Lower leg skin (tissue), 4 donors: ENCODE measurements at places on chromosomes 3 and 15.
A peak's percentile ranks its signal among the peaks of the same experiment; 100 is the strongest.

DNA sequence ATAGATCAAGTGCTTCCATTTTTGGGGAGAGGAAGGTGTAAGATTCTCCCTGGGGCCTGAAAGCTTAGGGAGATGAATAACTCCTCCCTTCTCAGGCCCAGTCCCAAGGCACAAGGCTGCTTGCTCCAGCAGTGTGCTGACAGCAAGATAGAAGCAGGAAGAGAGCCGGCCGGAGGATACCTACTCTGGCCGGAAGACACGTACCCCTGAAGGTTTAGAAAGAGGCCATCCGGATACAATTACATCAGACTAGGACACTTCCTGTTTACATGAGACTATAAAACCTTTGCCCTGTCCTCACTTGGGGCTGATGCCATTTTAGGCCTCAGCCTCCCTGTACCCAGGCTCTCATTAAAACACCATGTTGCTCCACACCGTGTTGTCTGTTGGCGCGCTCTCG is 329.9 kb downstream of the SV2B start:
- no peak for DNase-seq

DNA sequence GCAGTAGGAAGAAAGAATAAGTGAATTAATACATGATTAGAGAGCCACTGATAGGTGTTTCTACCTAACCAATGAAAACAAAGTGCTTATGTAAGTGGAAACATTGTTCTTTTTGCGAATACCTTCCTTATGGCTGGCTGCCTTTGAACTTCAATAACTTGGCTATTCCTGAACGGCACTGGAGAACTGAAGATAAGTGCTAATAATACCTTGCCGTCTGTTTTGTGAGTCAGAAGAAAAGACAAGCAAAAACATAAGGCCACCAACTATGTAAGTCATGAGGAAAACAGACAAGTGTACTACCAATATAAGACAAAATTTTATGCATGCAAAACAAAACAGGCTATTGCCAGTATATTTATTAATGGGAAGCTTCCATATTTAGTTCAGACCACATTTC is 160.6 kb downstream of the SUCLG2 start:
- no peak for DNase-seq

- DNase-seq = no peak
These were observed 7.4 kb downstream of the CISH start for GRCh38 chr3:50604110-50604621.

- DNase-seq = no peak
These were observed at the start of gene RHOV for GRCh38 chr15:40873694-40874561. RHOV (minus strand) TSS chr15:40874234; CDS start chr15:40874139, 95 bp downstream.

GRCh38 chr15:92184679-92185230 is 208.9 kb upstream of the ST8SIA2 start:
- peak; percentile 60 for DNase-seq

GRCh38 chr3:185687271-185687878 is 101.3 kb downstream of the SENP2 start:
- DNase-seq = no peak

GRCh38 chr15:68610825-68611224 is 32.0 kb downstream of the CORO2B start:
- no peak for DNase-seq

DNA sequence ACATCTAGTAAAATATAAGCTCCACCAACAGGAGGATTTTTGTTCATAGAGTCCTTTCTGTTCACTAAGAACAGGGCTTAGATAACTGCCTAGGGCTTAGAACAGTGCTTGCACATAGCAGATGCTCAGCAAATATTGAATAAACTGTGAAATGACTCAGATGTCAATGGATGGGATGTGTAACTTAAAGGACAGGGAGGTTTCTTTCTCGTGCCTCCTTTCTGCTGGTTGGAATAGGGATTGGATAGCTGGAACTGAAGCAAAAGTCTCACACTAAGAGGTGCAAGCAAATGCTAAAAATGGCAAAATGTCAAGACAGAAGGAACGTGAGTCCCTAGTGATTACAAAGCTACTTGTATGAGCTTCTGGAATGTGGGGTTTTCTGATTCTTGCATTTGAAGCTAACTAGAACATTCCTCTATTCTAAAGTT is 392.8 kb upstream of the WNT5A start:
- no peak for DNase-seq

GRCh38 chr3:50644561-50644960 is 27.6 kb downstream of the MAPKAPK3 start:
- no peak for DNase-seq

DNA sequence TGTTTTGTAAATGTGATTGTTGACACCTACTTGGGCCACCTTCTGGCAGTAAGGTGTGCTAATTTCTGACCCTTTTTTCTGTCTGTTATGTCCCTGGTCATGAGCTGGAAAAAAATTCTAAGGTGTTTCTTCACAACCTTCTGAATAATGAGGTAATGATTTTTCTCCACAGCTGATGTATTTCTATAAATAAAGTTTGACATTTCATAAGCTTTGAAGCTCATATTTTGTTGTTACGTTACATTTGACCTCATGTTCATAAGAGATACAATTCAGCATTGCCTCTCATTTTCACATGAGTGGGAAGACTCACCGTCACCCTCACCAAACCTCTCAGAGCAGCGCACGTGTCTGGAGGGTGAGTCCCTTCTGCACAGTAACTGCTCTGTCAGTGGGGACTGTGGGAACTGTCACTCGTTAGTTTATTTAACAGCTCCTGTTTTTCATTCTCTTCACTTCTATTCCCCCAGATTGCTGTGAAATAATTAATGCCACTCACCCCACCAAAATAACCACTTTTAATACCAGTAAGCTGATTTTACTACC is 140.9 kb downstream of the PLCL2 start:
- DNase-seq = no peak

DNA sequence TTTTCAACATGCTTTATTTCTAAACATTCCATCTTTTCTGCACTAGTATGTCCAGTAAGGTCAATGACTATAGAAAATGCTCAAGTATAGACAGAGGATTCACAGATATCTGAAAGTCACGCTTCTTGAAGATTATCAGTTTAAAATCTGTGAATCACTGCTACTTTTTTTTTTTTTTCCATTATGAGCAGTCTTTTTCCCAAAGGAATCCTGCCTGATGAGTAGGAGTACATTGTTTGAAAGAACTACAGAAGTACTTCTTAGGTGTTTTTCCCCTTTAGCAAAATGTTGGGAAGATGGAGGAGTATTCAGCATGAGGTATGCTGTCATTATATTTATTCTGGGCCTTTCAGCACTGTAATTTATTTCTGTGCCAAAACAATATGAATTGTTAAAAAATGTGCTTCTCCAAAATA is 266.2 kb downstream of the NLGN1 start:
- no peak for DNase-seq

- no peak for DNase-seq
These were observed 444.2 kb upstream of the GOLIM4 start for GRCh38 chr3:168539909-168540308.

GRCh38 chr15:83656192-83656591 is 2.3 kb downstream of the ADAMTSL3 start:
- DNase-seq = no peak

DNA sequence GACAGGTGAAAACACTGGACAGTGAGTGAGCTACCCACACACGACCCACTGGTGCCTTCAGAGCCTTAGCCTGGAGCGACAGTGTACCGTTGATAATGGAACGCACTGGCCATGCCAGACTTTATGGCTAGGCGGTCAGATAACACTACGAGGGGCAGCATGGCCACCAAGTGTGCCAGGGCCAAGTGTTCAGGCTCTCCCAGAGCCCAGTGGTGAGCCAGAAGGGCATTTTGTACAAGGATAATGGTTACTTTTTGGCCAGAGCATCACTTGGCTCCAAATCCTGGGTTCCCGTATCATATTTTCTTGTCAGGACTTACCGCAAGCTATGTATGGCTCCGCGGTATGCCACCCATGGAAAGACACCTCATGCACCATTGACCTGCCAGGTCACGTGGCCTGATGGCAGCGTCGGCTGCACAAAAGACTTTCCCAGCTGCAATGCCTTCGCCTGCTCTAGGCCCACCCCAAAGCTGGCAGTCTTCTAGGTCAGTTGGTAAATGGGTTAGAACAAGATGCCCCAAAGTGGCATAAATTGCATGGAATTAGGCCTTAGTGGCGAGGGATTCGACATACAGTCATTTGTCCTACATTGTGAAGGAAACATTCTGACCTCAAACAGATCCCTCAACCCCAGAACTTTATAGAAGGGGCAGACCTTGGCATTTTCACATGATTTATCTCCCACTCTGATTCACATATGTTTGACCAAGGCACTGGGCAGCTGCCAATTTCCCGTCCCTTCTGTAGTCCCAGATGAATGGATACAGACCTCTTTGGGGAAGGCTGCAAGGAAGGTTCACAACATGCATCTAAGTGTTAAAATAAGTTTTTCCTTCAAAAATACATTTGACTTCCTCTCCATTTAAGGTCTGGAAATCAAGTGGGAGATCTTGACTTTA is 12.2 kb upstream of the SLC28A1 start:
- no peak for DNase-seq
